ENCODE measurements at places on chromosomes 2 and 18.
A peak's percentile ranks its signal among the peaks of the same experiment; 100 is the strongest.

GRCh38 chr2:134508391-134508790 lies 210.4 kb downstream of the TMEM163 start:
- H3K4me3 ChIP-seq = no peak overlapping the region
- no peaks in the 10 kb centered on the region for H3K4me1 ChIP-seq
- H3K36me3 ChIP-seq = no peaks in the 10 kb centered on the region
- no peaks in the 10 kb centered on the region for H3K27me3 ChIP-seq
- DNase-seq = no peak

GRCh38 chr18:79947054-79947755 lies 4.2 kb downstream of the SLC66A2 start:
- H3K27ac ChIP-seq = no peak overlapping the region
- H3K4me3 ChIP-seq = no peak overlapping the region
- peaks cover 17% of the 10 kb centered on the region for H3K36me3 ChIP-seq
- no peak for DNase-seq
- H3K27me3 ChIP-seq = no peaks in the 10 kb centered on the region
- peaks cover 36% of the 10 kb centered on the region for H3K4me1 ChIP-seq

GRCh38 chr2:105373895-105374401 lies 24.9 kb downstream of the FHL2 start:
- no peaks in the 10 kb centered on the region for H3K36me3 ChIP-seq
- peaks cover 22% of the 10 kb centered on the region for H3K4me1 ChIP-seq
- peak overlapping the region; percentile 81 for H3K4me3 ChIP-seq
- DNase-seq = peak; percentile 42

DNA sequence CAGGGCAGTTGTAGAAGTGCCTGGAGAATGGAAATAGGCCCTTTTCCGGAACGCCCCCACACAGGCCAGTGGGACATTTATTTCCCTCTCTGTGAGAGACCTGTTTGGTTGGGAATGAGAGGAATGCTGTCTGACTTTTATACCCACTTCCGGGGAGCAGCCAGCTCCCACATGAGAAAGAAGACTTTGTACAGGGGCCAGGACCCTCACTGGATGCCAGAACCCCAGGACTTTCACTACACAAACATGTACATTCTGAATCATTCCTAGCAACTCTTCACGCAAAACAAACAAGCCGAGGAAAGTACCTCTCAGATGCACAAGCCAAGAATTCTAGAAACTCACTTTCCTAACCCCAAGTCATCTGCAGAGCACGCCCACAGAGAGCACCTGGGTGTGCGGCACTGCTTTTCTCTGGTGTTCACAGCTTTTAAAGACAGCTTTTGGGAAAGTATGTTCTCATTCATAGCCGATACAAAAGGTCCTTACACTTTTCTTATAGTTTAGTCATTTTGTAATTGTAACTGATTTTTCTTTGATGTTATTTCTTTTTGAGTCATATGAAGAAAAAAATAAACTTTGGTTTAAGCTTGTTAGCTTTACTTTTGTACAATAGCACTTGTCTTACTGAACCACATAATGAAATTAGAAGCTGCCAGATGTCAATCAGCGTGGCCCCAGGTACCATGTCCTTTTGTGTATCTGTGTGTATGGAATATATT lies 856.1 kb upstream of the ID2 start:
- H3K27ac ChIP-seq = peak overlapping the region; percentile 54
- no peak overlapping the region for H3K4me3 ChIP-seq
- H3K4me1 ChIP-seq = peaks cover 2% of the 10 kb centered on the region
- no peak for DNase-seq
- no peaks in the 10 kb centered on the region for H3K27me3 ChIP-seq

DNA sequence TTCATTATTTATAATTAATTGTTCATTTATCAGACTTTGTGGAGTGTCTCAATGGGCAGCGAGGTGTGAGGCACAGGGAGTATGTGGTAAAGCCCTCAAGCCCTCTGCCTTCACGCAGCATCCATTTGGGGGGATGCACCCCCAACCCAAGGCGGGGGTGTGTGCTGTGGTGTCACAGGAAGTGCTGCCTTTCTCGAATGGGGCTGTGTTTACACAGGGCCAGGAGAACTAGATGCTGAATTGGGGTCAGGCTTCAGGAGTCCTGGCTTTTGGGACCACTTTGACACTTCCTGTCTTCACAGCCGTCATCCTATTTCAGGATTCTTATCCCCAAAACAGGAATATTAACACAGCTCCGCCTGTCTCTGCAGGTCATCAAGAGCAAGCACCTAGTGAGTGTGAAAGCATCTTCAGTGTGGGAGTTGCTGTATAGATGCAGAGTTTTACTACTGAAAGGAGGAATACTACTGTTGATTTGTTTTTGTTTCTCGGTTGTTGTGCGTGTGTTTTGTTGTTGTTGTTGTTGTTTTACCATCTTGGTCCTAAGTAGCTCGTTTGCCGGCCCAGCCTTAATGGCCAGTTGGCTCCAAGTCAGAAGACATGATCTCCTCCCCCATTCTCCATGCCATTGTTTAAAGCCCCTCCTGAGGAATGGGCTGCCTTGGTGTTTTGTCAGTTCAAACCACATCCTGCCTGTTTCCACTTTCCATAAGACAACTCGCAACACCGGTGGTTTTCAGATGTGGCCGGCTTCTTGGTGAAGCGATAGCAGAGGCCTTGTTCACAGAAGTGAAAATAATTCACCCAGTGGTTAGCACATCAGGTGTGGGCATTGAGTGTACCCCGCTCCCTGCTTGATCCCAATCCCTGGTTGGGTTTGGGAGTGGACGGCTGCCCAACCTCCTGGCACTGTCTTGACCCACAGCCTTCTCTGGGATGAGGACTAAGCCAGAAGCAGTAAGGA lies 221.3 kb downstream of the BCL2 start:
- H3K36me3 ChIP-seq = peaks cover 1% of the 10 kb centered on the region
- H3K27ac ChIP-seq = peak overlapping the region; percentile 91
- peaks cover 34% of the 10 kb centered on the region for H3K4me1 ChIP-seq

DNA sequence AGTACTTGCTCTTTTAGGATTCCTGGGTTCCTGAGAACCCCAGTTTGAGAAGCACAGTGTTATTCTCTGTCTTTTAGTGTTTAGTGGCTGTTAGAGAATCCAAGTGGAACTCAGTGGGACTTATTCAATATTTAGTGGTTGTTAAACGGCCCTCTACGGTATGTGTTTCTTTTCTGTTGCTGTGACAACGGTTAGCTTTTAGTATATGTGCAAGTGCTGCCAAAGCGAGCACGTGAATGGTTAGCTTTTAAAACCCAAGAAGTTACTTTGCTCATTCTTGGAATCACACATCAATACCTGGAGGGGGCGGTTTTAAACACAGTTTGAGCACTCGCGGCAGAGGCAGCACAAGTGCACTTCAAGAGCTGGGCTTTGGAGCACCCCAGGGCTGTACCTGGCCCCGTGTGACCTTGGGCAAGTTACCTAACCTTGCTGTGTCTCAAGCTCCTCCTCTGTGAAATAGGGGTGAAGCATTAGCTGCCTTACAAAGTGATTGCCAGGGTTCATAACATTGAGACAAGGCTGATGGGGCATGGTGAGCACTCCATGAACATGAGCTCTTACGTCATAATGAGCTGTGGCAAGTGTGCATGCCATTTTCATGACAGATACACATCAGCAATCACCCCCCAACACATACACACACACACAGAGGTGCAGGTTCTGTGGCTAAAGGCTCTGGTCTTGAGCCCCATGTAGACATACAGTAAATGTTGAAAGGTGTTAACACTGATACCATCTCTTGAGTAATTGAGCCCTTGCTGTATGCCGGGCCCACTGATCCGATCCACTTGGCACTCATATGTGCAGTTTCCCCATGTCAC lies 234.1 kb downstream of the ALPK2 start:
- peak overlapping the region; percentile 44 for H3K27ac ChIP-seq
- no peak overlapping the region for H3K4me3 ChIP-seq
- H3K36me3 ChIP-seq = peaks cover 3% of the 10 kb centered on the region
- no peaks in the 10 kb centered on the region for H3K4me1 ChIP-seq
- peaks cover 8% of the 10 kb centered on the region for H3K27me3 ChIP-seq
- no peak for DNase-seq

GRCh38 chr18:52339891-52340371 lies at the start of gene DCC:
DCC (plus strand) TSS chr18:52340197; CDS start chr18:52340788, 591 bp downstream.
- no peaks in the 10 kb centered on the region for H3K4me1 ChIP-seq

DNA sequence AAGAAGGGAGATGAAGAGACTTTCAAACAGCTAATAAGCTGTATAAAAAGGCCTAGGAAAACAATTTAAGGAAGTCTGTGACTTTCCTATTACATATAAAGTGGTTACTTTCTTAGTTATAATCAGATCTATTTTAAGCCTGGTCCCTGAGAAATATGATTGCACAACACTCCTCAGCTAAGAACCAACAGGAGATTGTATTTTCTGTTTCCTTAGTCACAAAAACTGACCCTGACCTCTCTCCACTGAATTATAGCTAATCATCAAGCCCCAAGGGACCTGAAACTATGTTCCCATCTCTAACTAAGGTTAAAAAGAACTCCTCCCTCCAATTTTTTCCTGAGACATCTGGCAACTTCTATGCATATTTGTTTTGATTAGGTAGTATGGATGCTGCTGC lies 106.9 kb downstream of the ROCK1 start:
- H3K27me3 ChIP-seq = no peaks in the 10 kb centered on the region
- H3K36me3 ChIP-seq = peaks cover 78% of the 10 kb centered on the region
- peaks cover 6% of the 10 kb centered on the region for H3K4me1 ChIP-seq

DNA sequence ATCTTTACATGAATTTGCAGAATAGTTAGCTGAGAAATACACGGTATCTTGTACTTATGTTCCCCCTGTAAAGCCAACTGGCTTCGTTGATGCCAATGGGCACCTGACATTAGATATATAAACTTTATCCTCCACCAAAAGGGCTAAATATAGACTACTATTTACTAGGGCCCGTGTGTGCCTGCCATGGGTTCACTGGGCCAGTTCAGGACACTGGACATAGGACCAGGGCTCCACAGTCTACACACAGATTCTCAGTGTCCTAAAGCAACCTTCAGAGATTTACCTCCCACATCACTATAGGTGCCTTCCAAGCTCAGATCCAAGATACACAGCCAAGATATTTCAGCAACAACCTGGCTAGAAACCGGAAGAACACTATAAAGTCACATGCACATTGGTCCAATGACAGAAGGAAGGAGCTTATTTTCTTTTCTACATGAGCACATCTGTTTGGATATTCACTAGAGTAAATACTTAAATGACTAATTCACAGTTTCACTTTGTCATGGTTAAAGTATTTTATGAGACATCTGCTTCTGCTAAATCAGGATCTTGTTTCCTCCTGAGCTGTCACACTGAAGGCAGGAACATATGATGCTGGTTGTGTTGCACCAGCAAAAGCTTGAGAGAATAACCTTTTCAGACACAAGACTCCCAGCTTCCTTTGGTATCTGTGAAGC lies 95.1 kb downstream of the MYO5B start:
- no peak for DNase-seq
- H3K36me3 ChIP-seq = no peaks in the 10 kb centered on the region
- H3K27ac ChIP-seq = no peak overlapping the region
- no peak overlapping the region for H3K4me3 ChIP-seq
- H3K27me3 ChIP-seq = peaks cover 46% of the 10 kb centered on the region

DNA sequence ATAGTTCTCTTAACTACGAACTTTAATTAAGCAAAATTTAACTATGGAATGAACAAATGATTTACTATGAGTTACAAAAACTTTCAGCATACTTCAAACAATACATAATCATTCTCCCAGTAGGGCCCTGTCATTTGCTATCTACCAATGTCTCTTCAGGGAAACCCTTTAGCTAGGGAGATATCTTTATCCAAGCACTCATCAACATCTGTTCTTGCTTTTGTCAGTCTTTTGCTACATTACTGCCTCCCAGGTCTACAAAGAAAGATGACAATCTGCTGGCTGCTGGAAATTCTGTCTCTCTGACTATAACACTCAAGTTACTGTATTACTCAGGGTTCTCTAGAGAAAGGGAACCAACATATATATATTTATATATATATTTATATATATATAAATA lies 1626.3 kb upstream of the CELF4 start:
- H3K27ac ChIP-seq = no peak overlapping the region
- DNase-seq = no peak
- no peaks in the 10 kb centered on the region for H3K36me3 ChIP-seq
- no peaks in the 10 kb centered on the region for H3K4me1 ChIP-seq
- H3K27me3 ChIP-seq = no peaks in the 10 kb centered on the region
- no peak overlapping the region for H3K4me3 ChIP-seq

DNA sequence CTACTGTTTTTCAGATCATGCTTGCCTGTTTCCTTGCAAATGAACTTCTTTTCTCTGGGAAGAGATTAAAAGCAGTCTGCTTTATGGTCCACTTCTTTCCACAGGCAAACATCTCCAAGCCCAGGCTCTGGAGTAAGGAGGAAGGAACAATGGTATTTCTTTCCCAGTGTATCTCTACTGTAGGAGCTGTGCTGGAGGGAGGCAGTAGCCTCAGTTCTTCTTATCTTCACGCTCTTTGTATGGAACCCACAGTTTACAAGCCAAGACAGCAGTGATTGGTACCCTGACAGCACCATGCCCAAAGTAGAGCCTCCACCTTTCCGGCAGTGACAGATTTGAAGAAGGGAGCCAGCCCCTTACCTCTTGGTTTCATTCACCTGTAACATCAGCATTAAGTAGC lies 35.2 kb downstream of the SPOPL start:
- no peak overlapping the region for H3K4me3 ChIP-seq
- peaks cover 6% of the 10 kb centered on the region for H3K36me3 ChIP-seq
- DNase-seq = no peak
- H3K27me3 ChIP-seq = no peaks in the 10 kb centered on the region
- no peak overlapping the region for H3K27ac ChIP-seq

DNA sequence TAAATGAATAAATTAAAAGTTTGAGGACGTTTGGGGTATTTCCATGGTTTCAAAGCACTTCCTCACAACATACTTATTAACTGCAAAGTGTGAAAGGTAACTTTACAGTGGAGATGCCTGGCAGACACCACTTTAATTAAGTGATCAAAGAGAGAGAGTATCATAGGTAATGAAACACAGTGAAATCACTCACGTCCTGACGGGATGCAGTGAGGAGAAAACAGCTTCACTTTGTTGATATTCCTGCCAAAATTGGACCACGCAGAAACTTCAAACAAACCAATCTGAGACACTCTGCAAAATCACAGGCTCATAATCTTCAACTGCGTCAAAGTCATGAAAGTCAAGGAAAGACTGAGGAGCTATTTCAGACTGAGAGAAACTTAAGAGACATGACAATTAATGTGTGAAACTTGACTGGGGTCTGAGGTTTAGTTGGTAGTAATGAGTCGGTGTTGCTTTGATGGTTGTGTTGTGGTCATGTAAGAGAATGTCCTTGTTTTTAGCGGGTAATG lies 66.0 kb upstream of the ITGB6 start:
- peak overlapping the region; percentile 24 for H3K4me3 ChIP-seq
- peaks cover 6% of the 10 kb centered on the region for H3K36me3 ChIP-seq
- H3K4me1 ChIP-seq = peaks cover 33% of the 10 kb centered on the region
- no peak for DNase-seq

DNA sequence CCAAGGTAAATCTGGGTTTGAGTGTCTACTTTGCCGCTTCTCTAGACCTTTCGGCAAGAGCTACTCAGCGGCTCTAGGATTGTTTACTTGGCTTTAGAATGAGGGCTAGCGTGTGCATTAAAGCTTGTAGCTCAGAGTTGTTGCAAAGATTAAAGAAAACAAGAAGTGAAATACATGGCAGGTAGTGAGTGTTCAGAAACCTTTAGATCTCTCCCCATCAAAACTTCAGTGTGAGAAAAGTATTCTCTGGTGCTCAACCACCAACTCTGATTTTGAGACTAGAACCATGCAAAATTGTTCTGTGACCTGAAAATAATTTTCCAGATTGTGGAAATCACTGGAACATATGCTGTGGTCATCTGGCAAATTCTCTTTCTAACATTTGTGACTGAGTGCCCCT lies 512.0 kb downstream of the CMPK2 start:
- no peak overlapping the region for H3K4me3 ChIP-seq
- no peak for DNase-seq
- no peaks in the 10 kb centered on the region for H3K27me3 ChIP-seq
- H3K36me3 ChIP-seq = no peaks in the 10 kb centered on the region

- H3K27ac ChIP-seq = no peak overlapping the region
- DNase-seq = no peak
- no peaks in the 10 kb centered on the region for H3K27me3 ChIP-seq
- no peaks in the 10 kb centered on the region for H3K4me1 ChIP-seq
- no peaks in the 10 kb centered on the region for H3K36me3 ChIP-seq
- H3K4me3 ChIP-seq = no peak overlapping the region
Observed at GRCh38 chr2:56449002-56449431, 265.2 kb downstream of the CCDC85A start.
